Mammary microvascular endothelial cell (primary cell): ENCODE measurements at places on chromosomes 12 and 14. TPM values are rescaled to one million over a fixed set of nuclear protein-coding genes. Genes with fewer than 3 reads are reported as not detected.

Gene TAS2R13
- 0.07 and 0.10 TPM in 2 replicates for total RNA-seq

Gene PZP
- total RNA-seq = 0.05 and 0.20 TPM in 2 replicates

Gene TUNAR
- not detected in 2 replicates for total RNA-seq

Gene GZMH
- total RNA-seq = not detected in 2 replicates

Gene ARG2
- total RNA-seq = 9.6 and 13.2 TPM in 2 replicates

Gene RNFT2
- total RNA-seq = 2.3 and 3.7 TPM in 2 replicates

Gene CDKL1
- 9.6 and 10.4 TPM in 2 replicates for total RNA-seq

Gene POTEG
- not detected in 2 replicates for total RNA-seq

Gene CLEC4D
- total RNA-seq = not detected in 2 replicates

Gene KITLG
- 80.9 and 81.3 TPM in 2 replicates for total RNA-seq

Gene SP7
- 0.13 TPM in 1 of 2 replicates, not detected in the other for total RNA-seq

Gene SERPINA9
- not detected in 2 replicates for total RNA-seq

Gene NID2
- total RNA-seq = 46.7 and 54.0 TPM in 2 replicates

Gene VWF
- 768 and 837 TPM in 2 replicates for total RNA-seq

Gene EDDM3A
- not detected in 2 replicates for total RNA-seq

Gene SERPINA1
- total RNA-seq = not detected in 2 replicates

Gene PROX2
- not detected in 2 replicates for total RNA-seq

Gene ALDH1L2
- 3.7 and 9.3 TPM in 2 replicates for total RNA-seq
